ENCODE measurements at places on chromosomes 13 and 19.

GRCh38 chr13:99037756-99038155 lies 59.9 kb upstream of the DOCK9 start:
- DNase-seq, result no peak

DNA sequence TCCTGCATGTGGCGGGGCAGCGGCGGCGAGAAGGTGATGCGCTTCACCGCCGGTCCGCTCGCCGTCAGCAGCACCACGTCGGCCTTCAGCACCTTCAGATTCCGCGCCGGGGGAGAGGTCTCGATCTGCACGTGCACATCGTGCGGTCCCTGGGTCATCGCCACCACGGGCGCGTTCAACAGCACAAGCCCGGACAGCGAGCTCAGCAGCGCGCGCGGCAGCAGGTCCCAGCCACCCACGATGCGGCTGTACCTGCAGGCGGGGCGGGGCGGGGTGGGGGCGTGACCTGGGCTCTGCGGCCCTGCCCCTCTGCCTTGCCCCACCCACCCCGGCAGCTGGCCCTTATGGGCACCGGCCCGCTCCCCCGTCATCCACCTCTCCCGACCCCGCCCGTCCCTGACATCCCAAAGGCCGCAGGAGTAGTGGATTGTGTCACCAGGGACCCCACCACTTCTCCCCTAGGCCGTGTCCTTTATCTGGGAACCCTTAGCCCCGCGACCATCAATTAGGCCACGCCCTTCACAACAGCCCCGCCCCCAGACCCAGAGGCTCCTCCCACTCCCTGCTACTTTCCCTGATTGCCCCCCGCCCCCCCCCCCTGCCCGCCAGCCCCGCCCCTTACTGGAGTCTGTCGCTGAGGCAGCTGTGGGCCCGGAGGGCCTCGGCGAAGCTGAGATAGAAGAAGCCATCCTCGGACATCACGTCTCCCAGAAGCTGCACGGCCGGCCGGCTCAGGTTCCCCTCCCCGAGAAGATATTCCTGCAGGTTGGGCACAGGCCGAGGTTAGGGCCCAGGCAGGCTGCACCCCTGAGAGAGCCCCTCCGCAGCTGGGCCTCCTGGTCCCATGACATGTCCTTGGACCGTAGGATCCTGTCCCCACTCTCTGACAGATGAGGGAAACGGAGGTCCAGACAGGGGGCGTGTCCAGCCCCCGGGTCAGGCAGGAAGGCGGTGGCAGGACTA lies 6.1 kb downstream of the IL4I1 start:
- no peak for DNase-seq

DNA sequence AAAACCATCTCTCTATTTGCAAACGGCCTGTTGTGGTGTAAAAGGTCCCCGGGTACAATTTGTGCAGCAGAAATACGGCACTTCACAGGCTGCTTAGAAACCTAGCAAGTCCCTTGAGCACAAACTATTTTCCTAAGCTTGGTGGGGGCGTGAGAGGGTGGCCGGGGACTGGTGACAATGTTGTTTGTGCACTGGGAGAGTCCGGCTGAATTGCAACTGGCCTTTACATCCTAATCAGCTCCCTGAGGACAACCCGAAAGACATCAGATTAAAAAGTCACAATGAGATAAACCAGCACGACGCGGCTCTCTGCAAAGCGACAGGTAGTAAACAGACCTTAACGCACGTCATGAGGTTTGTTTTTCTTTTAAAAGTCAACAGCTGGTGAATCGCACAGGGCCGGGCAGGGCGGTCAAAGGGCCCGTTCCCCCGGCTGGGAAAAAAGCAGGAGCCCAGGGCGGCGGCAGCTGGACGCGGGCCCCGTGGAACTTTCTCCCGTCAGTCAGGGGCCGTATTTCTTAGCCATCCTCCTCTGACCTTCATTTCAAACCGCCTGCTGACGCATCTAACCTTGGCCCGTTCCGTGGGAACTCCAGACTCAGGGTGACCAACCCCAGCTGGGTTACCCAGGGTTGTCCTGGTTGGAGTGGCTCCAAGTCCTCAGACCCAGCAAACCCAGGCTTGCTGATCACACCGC lies 112.3 kb downstream of the GADD45B start:
- DNase-seq, result no peak

GRCh38 chr13:99133230-99133629 lies 67.4 kb upstream of the UBAC2 start:
- DNase-seq, result no peak

- no peak for DNase-seq
These were observed 7.8 kb downstream of the CIC start for GRCh38 chr19:42276821-42277220.

GRCh38 chr19:42091300-42091699 lies 15.3 kb downstream of the ZNF574 start:
- DNase-seq, result no peak

GRCh38 chr13:61880578-61881283 lies 465.1 kb upstream of the PCDH20 start:
- DNase-seq, result no peak

DNA sequence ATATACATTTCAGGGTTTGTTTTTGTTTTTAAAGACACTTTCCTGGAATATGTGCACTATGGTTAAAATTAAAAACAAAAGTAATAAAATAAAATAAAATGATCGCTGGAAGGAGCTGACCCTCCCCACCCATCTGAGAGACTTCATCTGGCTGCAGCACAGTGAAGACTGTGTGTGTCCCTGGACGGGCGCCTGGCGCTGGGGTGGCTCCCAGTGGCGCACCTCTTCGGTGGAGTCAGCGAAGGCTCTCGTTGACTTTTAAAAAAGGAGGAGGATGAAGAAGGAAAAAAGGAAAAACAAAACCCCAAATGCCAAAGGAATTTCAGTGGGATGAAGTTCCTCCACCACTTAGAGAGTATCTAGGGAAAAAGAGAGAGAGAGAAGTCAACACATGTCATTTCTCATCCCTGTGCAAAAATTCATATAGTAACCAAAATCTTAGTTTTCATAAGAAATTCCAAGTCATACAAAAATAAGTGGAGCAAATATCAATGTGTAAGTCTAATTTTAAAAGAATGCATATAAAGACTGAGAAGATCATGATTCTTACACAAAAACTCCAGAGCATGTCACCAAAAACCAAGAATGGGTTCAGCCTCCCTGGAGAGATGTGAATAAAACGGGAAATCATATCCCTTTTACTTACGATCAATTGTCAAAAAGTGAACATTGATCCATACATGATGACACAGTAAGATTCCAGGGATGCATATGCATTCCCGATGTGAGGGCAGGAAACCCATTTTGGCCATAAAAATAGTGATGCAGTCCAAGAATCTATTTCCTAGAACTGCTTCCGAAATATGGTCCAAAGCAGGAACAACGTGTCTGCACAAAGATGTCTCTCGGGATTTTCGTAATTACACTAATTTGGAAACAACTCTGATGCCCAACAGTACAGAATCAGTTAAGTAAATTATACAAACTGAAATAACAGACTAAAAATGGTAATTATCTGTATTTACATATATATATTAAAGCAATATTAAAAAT lies 123.8 kb downstream of the STK24 start:
- DNase-seq, result no peak

- DNase-seq, result no peak
These were observed 5.0 kb upstream of the ZIC5 start for GRCh38 chr13:99976575-99976974.

DNA sequence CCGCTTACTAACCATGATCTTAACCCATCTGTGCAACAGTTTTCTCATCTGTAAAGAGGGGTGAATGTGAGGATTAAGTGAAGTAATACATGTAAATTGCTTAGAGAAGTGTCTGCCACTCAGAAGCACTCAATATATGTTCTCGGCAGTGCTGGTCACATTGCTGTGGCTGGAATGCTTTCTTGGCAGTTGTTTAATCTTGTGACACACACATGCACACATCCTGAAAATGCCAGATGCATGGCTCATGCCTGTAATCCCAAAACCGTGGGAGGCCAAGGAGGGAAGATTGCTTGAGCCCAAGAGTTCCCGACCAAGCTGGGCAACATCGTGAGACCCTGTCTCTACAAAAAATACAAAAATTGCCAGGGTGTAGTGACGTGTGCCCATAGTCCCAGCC lies 4.9 kb upstream of the DMKN start:
- no peak for DNase-seq

DNA sequence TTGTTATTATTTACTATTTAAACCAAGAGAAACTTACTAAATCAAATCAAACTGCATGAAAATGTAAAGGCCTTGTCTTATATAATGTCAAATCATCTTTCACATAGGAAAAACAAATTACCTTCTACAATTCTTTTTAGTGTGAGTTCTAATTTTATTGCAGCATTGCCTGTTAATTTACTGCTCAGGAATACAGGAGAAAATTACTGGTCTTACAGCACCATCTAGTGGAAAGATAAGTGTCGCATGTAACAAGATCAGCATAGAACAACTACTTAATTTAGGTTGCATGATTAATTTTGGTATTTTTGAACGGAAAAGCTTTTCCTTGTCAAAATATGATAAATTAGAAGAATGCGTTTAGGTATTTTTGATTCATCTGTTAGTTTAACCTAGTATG lies 502.7 kb downstream of the UQCRFS1 start:
- DNase-seq, result peak; percentile 4

GRCh38 chr13:77678691-77679235 lies 18.7 kb upstream of the SLAIN1 start:
- DNase-seq, result no peak

GRCh38 chr19:41424335-41425173 lies 2.6 kb downstream of the B3GNT8 start:
- DNase-seq, result no peak

GRCh38 chr19:50330365-50331078 lies 1.3 kb upstream of the KCNC3 start:
- DNase-seq, result peak; percentile 73

DNA sequence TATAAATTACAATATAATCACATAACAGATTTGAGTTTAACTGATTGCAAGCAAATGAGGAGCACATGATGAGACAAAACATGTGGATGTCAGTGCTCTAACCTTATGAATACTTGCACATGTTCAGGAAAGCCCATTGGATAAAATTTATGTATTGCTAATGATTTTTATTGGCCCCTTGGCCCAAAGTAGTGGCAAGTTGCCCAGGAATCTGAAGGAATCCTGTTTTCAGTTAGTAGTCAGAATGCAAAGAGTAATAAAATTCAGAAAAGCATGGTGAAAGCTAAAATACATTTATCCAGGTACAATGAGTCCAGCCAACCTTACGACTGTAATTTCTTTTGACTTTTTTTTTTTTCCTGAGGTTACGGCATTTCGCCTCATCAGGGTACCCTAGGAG lies 1539.4 kb downstream of the EFNB2 start:
- no peak for DNase-seq

GRCh38 chr19:2015608-2015950 lies at the start of gene BTBD2:
Gene BTBD2, minus strand, starts transcription at chr19:2015714. Its CDS starts 11 bp downstream, at chr19:2015703.
- peak; percentile 17 for DNase-seq

DNA sequence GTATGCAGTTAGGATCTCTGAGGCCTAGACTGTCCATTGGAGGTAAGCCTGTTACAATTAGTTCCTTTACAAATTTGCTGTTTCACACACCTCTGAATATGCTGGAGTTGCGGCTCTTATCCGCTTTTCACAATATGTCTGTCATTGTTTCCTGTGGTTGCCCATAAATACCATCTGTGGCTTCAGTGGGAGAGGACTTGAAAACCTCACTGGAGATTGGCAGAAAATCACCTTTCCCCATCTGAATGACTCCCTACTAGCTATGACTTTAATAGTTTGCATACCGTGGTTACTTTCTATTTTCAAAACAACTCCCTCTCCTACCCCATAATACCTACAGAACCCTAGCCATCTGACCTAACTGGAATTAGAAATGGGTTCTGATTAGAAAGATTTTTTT lies 454.3 kb downstream of the PCDH17 start:
- DNase-seq, result peak; percentile 18

GRCh38 chr13:38366954-38367645 lies 17.4 kb downstream of the UFM1 start:
- DNase-seq, result no peak

DNA sequence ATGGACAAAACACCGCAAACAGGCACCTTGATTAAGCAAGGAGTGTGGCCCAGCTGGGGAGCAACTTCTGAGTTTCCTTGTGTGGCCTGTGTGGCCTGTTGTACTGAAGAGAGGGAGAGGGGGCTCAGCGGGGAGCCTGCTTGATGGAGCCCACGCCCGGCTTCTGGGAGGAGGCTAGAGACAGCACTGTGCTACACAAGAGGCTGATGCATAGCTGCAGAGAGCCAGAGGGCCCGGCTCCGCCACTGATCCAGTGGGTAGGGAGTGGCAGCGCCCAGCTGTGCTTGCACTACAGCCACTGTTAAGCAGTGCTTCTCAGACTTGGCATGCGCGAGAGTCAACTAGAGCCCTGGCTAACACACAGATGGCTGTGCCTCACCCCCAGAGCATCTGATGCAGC lies 19.0 kb downstream of the LYL1 start:
- no peak for DNase-seq

GRCh38 chr13:68690567-68690966 lies 1417.1 kb upstream of the ATXN8OS start:
- no peak for DNase-seq

DNA sequence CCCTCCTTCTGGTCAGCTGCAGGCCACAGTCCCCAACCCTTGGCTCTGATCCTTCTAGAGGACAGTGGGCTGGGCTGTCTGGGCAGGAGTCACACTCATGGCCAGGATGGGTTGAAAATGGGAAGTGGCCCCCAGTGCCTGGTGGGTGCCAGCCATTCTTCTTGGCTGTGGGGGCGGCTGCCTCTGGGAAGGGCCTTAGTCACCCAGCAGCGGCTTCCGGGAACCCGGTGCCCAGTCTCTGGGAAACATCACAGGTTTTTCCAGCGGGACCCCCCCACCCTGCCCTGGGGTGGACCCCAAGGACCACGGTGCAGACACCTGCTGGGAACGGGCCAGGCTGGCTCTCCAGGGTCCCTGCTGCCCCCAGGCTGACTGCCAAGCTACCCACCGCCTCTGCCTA lies 27.3 kb upstream of the SLC7A10 start:
- no peak for DNase-seq

DNA sequence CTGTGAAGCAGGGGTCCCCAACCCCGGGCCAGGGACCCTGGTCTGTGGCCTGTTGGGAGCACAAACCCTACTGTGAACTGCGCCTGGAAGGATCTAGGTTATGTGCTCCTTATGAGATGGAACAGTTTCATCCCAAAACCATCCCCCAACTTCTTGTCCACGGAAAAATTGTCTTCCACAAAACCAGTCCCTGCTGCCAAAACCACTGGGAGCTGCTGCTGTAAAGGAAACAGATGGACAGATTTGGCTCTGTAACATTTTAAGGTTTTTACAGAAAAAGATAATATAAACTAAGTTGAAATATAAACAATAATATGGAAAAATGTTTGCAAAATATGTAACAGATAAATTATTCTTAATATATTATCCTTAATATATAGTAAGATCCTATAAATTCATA lies 73.7 kb downstream of the COG6 start:
- no peak for DNase-seq

DNA sequence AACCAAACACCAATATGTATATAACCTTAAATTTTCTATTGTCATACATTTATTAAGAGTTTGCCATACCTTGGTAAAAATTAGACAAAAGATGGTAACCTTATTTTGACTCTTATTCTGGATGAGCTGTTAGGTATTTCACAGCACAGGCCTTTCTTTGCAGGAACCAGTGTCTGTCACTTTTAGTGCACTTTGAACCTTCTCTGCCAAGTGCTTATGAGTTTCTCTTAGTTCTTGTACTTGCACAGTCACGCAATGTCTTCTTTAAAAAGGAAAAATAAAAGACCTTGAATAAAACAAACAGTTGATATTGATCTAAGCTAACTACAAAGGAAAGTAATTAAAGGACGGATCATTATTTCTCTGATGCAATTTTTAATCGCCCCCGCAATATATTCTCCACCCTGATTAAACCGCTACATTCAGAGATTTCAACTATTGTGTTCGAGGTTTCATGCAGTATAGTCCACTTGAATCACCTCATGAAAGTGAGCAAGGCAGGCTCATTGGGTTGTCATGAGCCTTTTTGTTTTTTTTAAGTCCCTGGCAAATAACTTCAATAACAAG lies 534.5 kb downstream of the KLF5 start:
- no peak for DNase-seq
